HepG2 (cell line): ENCODE measurements at places on chromosomes 6 and 20. TPM values are rescaled to one million over a fixed set of nuclear protein-coding genes. Genes with fewer than 3 reads are reported as not detected.

Gene WFDC2
- not detected in 2 replicates for total RNA-seq

Gene HLA-E
- total RNA-seq, result 21.2 and 45.2 TPM in 2 replicates

Gene SLC17A1
- 0.09 TPM in 1 of 2 replicates, not detected in the other for total RNA-seq

Gene CGA
- total RNA-seq, result not detected in 2 replicates

Gene CTCFL
- not detected in 2 replicates for total RNA-seq

Gene HLA-DOB
- total RNA-seq, result not detected in 2 replicates

Gene UQCC2
- total RNA-seq, result 238 and 273 TPM in 2 replicates

Gene CFAP61
- 0.27 TPM in 1 of 2 replicates, not detected in the other for total RNA-seq

Gene SCRT2
- total RNA-seq, result not detected in 2 replicates

Gene CALHM5
- total RNA-seq, result not detected in 2 replicates

Gene MOG
- total RNA-seq, result not detected in 2 replicates

DNA sequence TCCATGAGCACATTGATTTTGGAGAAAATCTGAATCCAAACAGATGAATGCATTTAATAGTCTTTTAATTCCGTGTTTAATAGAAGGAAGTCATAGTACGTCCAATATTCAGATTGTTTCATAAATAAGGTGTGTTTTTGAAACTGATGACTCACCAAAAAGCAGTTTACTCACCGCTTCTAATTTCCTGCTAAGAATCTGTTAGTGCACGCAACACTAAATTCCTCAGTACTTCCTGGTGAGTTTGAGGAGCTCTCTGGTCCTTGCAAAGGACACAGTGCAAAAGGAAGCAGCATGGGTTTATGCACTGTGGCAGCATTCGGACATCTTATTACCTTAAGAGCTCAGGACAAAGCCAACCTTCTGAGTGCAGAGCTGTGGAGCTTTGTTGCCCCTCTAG, 2.3 kb upstream of the ADGRF1 start:
- no peak for DNase-seq

- DNase-seq, result no peak
Observed at GRCh38 chr6:169890049-169890448, 138.6 kb downstream of the ERMARD start.

GRCh38 chr6:149423964-149424440, 23.9 kb downstream of the SUMO4 start:
- no peak for DNase-seq

GRCh38 chr20:37615340-37616109, 78.3 kb upstream of the CTNNBL1 start:
- DNase-seq, result peak; percentile 62

- DNase-seq, result no peak
Observed at GRCh38 chr6:32105433-32105832, 3.7 kb downstream of the TNXB start.

DNA sequence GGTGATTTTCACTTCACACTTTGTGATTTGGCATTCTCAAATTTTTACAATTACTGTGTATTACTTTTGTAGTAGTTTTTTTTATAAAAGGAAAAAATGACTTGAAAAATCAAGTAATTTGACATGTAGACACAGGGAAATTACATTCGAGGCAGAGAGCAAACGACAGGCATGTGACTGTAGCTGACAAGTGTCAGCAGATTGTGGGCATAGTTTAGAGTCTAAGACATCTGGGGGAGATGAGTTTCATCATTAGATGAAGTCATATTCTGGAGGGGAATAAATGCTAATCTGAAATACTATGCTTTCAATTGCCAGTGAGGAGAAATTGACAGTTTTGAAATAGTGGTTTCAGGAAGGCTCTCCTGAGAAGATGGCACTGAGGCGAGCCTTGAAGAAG, 126.0 kb downstream of the MTHFD1L start:
- no peak for DNase-seq

GRCh38 chr6:19501737-19502245, 335.4 kb upstream of the ID4 start:
- no peak for DNase-seq

DNA sequence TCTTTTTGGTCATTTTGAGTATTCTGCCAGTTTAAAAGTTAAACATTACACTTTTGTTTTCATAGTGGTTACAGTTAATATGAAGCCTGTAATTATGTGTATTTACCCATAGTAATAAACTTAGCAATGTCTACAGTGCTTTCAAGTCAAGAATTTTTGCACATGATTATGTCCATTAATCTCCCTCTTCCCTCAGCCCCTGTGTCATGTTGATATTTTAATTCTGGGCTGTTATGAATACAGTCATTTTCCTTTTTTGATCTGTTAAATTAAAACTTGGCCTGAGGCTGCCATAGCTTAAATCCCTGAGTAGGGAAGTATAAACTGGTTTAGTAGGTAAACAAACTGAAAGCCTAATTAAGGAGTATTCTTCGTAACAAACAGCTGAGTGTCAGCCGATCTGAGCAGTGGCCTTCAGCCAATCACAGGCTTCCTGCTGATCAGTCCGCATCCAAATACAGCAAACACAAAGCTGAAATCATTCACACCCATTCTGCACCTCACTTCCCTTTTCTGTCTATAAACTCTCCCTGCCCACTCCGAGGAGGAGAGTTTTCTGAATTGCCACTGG, 9.5 kb upstream of the SFT2D1 start:
- DNase-seq, result peak; percentile 21

DNA sequence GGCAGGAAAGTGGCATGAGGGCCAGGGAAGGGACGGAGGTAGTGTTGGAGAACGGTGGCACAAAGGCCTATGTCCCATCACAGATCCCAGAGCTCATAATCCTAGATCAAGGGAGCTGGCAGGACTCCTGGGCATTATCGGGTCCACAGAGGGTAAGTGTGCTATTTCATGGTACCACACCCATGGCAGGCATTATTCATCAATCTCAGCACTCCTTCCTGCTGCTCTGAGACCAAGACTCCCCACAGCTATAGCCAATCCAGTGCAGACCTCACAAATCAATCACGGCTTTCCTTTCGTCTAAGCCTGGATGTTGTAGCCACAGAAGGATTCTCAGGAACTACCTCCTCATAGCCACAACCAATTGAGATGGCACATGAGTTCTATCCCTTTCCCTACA, 187.9 kb downstream of the PREX1 start:
- DNase-seq, result no peak

DNA sequence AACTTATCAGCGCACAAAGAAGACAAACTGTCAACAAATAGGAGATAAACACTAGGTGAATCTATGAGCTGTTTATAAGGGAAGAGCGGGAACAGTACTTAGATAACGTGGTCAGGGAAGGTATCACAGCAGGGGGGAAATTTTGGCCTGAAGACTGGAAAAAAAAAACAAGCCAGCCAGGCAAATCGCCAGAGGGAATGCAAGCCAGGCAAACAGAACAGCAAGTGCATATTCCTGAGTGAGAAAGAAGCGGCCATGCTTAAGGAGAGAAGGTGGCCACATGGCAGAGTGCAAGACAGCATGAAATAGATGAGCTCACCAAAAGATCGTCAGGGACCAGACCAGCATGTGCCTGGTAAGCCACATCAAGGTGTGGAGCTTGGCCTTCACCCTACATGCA, 466.5 kb upstream of the ARID1B start:
- no peak for DNase-seq

DNA sequence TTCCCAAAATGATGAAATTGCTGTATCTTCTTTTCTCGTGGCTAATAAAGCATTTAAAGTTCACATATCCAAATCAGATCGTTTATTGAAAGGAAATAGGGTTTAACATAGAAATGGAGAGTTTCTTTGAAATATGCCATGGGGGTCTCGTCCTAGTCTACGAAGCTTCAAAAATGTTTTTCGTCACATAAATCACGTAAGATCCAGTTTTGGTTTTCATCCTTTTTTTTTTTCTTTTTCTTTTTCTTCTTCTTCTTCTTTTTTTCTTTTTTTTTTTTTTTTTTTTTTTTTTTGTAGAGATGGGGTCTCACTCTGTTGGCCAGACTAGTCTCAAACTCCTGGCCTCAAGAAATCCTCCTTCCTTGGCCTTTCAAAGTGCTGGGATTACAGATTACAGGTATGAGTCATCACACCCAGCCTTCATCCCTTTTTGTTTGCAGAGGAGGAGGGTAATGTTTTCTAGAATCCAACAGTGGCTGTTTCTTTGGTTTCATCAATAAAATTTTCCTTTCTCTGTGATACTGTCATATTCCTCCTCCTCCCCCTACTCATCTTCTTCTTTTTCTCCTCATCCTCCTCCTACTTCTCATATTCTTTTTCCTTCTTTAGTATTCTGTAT, 94.7 kb upstream of the LOC128125822 start:
- peak; percentile 45 for DNase-seq

- no peak for DNase-seq
Observed at GRCh38 chr6:164322533-164322932, 908.0 kb downstream of the QKI start.

GRCh38 chr6:153160221-153160620, 29.1 kb upstream of the RGS17 start:
- peak; percentile 64 for DNase-seq

GRCh38 chr6:43150051-43150751, 20.9 kb upstream of the SRF start:
- peak; percentile 87 for DNase-seq
